Naive thymus-derived CD4-positive, alpha-beta T cell (primary cell): ENCODE measurements at places on chromosomes 4 and X. TPM values are rescaled to one million over a fixed set of nuclear protein-coding genes. Genes with fewer than 3 reads are reported as not detected.
A peak's percentile ranks its signal among the peaks of the same experiment; 100 is the strongest.

- H3K36me3 ChIP-seq: peaks cover 8% of the 10 kb centered on the region
- H3K4me3 ChIP-seq: no peak overlapping the region
- H3K4me1 ChIP-seq: peaks cover 6% of the 10 kb centered on the region
- H3K27ac ChIP-seq: no peak overlapping the region
- no peaks in the 10 kb centered on the region for H3K27me3 ChIP-seq
Observed at GRCh38 chr4:83074086-83074704, 39.2 kb downstream of the COPS4 start.

- H3K4me1 ChIP-seq: no peaks in the 10 kb centered on the region
- H3K36me3 ChIP-seq: no peaks in the 10 kb centered on the region
- H3K27ac ChIP-seq: no peak overlapping the region
- no peak for DNase-seq
Observed at GRCh38 chr4:62822306-62822705, 1586.9 kb downstream of the TECRL start.

GRCh38 chr4:123522646-123523045 is 126.1 kb downstream of the SPRY1 start:
- H3K36me3 ChIP-seq: no peaks in the 10 kb centered on the region
- no peaks in the 10 kb centered on the region for H3K27me3 ChIP-seq
- no peak for DNase-seq
- H3K4me3 ChIP-seq: no peak overlapping the region

DNA sequence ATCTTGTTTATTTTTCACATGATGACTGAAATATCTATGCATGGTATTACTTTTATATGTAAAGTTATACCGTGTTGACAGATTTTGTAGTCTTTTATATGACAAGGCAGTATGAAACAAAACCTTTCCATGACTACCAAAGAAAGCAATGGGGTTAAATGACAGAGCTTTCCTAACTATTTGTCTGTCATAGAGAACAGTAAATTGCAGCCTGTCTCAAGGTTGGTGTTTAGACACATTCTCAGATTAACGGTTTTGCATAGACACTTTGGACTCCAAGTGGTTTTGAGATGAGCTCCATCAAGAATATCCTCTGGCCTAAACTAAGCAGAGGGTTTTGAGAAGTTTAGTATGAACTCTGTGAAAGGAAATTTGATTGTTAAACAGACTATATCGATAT is 180.7 kb upstream of the TENM3 start:
- no peak overlapping the region for H3K4me3 ChIP-seq
- no peaks in the 10 kb centered on the region for H3K27me3 ChIP-seq
- H3K4me1 ChIP-seq: no peaks in the 10 kb centered on the region
- H3K27ac ChIP-seq: no peak overlapping the region
- no peaks in the 10 kb centered on the region for H3K36me3 ChIP-seq
- DNase-seq: no peak

DNA sequence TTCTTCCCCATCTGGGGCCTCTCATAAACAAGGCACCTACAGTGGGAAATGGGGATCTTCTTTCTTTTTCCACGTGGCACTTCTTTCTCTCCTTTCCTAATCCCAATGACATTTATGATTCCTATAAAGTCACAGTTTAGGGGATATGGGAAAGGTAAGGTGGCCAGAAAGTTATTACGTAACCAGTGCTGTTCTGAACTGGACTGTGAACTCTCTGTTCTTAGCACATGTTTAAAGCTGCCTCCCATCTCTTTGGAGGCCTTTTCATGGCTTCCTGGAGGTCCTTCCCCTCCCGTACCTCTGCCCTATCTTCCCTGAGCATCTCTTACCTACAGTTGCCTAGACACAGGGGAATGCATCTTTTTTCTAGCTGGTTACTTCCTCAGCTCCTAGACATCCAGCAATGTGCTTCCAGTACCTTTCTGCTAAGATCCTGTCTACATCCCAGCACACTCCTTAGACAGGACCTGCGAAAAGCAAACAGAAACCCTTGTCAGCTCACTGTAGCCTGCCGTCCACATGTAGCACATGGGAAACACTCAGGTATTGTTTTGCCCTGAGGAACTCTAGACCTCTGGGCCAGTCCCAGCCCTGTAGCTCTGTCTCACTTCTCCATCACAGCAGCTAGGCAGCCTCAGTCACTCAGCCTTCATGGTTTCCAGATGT is 195.4 kb downstream of the NWD2 start:
- H3K27me3 ChIP-seq: no peaks in the 10 kb centered on the region
- H3K36me3 ChIP-seq: no peaks in the 10 kb centered on the region
- no peak for DNase-seq
- no peak overlapping the region for H3K4me3 ChIP-seq

GRCh38 chr4:112523764-112524505 is 8.0 kb upstream of the NEUROG2 start:
- peak; percentile 74 for DNase-seq
- no peaks in the 10 kb centered on the region for H3K36me3 ChIP-seq
- H3K27me3 ChIP-seq: peaks cover 40% of the 10 kb centered on the region
- peak overlapping the region; percentile 69 for H3K4me3 ChIP-seq

GRCh38 chr4:6093671-6094070 is 75.4 kb upstream of the C4orf50 start:
- H3K27me3 ChIP-seq: no peaks in the 10 kb centered on the region
- DNase-seq: no peak
- no peak overlapping the region for H3K4me3 ChIP-seq
- no peaks in the 10 kb centered on the region for H3K4me1 ChIP-seq
- no peak overlapping the region for H3K27ac ChIP-seq
- H3K36me3 ChIP-seq: no peaks in the 10 kb centered on the region

DNA sequence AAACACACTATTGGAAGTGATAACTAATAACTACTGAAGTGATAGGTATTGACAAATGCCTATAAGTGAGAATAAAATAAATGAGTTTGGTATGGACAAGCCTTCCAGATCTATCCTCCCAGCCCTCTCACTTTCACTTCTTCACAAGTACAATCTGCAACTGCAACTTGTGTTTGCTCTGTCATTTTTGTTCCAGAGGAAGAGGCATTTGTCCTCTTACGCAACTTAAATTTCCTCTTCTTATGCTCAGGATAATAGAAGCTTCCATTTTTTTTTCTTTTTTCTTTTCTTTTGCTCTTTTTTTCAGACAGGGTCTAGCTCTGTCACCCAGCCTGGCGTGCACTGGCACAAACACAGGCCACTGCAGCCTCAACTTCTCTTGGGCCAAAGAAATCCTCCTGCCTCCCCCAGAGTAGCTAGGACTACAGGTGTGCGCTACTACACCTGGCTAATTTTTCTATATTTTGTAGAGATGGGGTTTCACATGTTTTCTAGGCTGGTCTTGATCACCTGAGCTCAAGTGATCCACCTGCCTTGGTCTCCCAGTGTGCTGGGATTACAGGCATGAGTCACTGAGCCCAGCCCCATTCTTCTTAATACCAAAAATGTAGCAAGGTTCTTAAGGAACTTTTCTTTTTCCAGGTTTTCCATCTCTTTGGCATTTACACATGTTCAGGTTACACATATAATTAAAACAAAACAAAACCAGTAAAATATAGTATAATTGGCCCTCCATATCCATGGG is 73.1 kb downstream of the PDGFC start:
- no peak overlapping the region for H3K4me3 ChIP-seq
- no peak for DNase-seq
- H3K27ac ChIP-seq: no peak overlapping the region

DNA sequence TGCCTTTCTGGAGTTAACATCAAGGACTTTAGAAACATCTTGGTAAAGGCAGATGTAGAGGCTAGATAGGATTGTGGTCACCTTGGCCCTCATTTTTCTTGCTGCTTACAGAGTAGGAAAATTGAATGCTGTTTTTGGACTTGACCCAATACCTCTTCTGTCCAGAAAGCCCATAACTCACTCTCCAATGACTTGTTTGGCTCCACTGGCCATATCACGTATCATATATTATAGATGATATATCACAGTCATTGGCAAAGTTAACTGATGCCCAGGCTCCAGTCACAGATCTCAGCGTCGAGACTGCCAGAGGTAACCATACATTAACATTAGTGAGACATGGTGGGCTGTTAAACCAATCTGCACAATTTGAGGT is 88.1 kb upstream of the PLAC1 start:
- DNase-seq: no peak
- no peaks in the 10 kb centered on the region for H3K4me1 ChIP-seq
- H3K4me3 ChIP-seq: no peak overlapping the region
- H3K27ac ChIP-seq: no peak overlapping the region
- H3K36me3 ChIP-seq: no peaks in the 10 kb centered on the region

- H3K4me3 ChIP-seq: peak overlapping the region; percentile 50
- no peaks in the 10 kb centered on the region for H3K27me3 ChIP-seq
- peaks cover 78% of the 10 kb centered on the region for H3K4me1 ChIP-seq
- H3K36me3 ChIP-seq: no peaks in the 10 kb centered on the region
- DNase-seq: no peak
Observed at GRCh38 chr4:153522802-153523094, 56.6 kb downstream of the TMEM131L start.

GRCh38 chr4:87884976-87885549 is 52.3 kb downstream of the MEPE start:
- H3K27me3 ChIP-seq: no peaks in the 10 kb centered on the region
- no peaks in the 10 kb centered on the region for H3K4me1 ChIP-seq
- no peaks in the 10 kb centered on the region for H3K36me3 ChIP-seq

DNA sequence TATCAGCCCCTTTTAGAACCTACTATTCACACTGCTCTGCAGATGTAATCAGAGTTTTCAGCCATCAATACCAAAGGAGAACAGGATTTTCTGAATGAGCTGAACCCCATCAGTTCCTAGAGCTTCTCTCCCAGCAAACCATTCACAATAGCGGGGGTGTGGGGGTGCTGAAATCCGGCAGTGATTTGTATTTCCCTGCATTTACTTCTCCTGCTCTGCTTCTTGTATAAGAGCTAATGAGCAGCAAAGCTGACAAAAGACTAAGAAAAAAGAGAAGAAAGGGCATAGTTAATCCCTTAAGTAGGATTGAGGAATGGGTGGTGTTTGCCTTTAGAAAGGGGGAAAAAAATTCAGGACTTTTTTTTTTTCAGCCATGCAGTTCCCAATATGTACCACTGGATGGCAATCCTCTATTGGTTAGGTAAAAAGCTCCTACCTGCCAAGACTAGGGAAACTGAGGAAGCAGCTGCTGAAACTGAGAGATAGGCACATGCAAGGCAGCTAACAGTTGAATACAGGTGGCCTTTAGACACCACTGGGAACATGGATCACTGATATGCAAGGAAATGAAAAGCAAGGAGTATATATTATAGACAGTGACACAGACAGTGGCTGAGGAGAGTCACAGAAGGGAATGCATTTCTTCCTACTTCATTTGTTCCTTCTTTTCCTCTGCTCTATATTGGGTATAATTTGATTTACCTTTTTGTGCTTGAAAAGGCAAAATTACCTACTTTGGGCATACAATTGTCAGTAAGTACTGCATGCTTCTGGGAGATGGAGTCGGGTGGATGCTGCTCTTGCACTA is 217.9 kb downstream of the HS6ST2 start:
- no peak for DNase-seq
- H3K27ac ChIP-seq: no peak overlapping the region
- peaks cover 11% of the 10 kb centered on the region for H3K4me1 ChIP-seq
- H3K27me3 ChIP-seq: no peaks in the 10 kb centered on the region
- H3K4me3 ChIP-seq: no peak overlapping the region
- no peaks in the 10 kb centered on the region for H3K36me3 ChIP-seq

DNA sequence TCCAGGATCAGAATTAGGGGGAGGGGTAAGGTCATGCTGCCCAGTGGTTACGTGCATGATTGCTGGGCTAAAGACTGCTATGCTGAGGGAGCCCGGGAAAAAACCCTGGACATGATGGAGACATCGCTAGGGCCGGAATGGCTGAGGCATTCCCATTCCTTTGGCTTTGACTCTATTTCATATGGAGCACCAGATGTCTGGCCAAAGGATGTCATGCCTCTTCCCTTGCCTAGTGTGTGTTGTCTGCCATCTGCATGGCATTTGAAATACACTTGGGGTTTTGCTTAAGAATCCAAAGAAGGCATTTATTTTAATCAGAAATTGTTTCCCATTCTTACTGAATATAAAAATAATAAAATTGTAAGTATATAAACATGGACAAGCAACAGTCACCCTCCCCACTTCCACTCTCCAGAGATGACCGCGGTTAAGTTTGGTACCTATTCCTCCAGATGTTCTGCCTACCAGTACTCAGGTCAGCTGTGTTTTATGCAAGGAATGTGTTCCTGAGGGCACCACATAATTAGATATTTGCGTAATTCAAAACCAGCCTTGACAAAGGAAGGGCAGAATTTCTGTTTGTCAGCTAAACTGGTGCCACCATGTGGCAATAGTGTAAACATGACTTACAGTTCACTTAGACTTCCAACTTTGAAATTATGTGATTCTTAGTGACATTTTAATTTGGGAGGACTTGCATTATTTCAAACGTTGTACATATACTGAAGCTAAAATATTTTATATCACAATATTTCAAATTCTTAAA is 105.9 kb downstream of the CT47B1 start:
- H3K4me1 ChIP-seq: no peaks in the 10 kb centered on the region
- no peaks in the 10 kb centered on the region for H3K27me3 ChIP-seq
- DNase-seq: no peak
- no peaks in the 10 kb centered on the region for H3K36me3 ChIP-seq
- no peak overlapping the region for H3K4me3 ChIP-seq
- no peak overlapping the region for H3K27ac ChIP-seq

DNA sequence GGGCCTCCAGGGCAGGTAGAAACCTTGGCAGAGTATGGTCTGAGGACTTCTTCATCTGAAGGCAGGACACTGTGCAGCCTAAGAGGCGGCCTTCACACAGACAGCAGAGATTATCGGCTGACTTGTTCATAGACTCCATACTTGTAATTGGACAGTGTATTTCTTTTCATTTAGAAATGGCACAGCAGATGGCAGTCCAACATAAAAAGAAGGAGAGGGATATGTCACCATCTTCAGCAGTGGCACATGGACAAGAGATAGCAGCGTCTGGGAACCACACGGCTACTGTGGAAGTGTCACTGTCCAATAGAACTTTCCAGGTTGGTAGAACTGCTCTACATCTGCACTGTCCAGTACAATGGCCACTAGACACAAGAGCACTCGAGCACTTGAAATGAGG is 21.7 kb upstream of the GEMIN8 start:
- no peak for DNase-seq
- H3K4me1 ChIP-seq: no peaks in the 10 kb centered on the region
- H3K27ac ChIP-seq: no peak overlapping the region
- H3K36me3 ChIP-seq: no peaks in the 10 kb centered on the region
- no peaks in the 10 kb centered on the region for H3K27me3 ChIP-seq

DNA sequence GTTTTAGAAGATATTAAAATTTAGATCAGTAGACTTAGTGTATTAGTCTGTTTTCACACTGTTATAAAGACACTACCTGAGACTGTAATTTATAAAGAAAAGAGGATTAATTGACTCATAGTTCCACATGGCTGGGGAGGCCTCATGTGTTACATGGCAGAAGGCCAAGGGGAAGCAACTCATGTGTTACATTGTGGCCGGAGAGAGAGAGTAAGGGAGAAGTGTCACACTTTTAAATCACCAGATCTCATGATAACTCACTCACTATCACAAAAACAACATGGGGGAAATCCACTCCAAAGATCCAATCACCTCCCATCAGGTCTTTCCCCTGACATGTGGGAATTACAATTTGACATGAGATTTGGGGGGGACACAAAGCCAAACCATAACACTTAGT is 1159.7 kb upstream of the PCDH7 start:
- no peak overlapping the region for H3K4me3 ChIP-seq
- no peaks in the 10 kb centered on the region for H3K36me3 ChIP-seq
- no peaks in the 10 kb centered on the region for H3K4me1 ChIP-seq
- no peak overlapping the region for H3K27ac ChIP-seq

The FRAS1 gene
- total RNA-seq: not detected in 2 replicates

The LUZP4 gene
- not detected for total RNA-seq

The PNMA6F gene
- total RNA-seq: not detected

The GAGE12E gene
- not detected in 2 replicates for total RNA-seq

The CENPI gene
- total RNA-seq: 0.65 TPM

The CLNK gene
- total RNA-seq: 0.22 TPM in 1 of 2 replicates, not detected in the other

The DUSP9 gene
- not detected for total RNA-seq

The GAGE12H gene
- not detected for total RNA-seq

The NR3C2 gene
- 1.4 and 2.2 TPM in 2 replicates for total RNA-seq
